Activated T-helper 1 cell treated with anti-CD3 and anti-CD28 coated beads, Interleukin-2, amount 50 U/mL, for 16 hours (primary cell): ENCODE measurements at places on chromosomes 6 and 20.

- DNase-seq, result no peak
Observed at GRCh38 chr20:31641391-31641790, 3.7 kb downstream of the COX4I2 start.

DNA sequence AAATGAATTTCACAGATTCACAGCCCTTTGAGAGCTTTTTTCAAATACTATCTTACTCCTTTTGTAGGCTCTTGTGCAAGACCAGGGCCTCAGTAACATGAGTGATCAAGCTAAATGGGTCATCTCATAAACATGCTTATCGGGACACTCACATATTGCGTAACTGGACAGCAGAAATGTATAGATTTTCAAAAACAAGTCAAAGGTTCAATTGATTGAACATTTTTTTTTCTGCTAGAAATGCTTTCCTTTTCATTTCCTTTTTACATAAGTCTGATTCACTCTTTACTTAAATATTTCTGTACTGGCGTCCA is 8.7 kb upstream of the SALL4 start:
- no peak for DNase-seq

DNA sequence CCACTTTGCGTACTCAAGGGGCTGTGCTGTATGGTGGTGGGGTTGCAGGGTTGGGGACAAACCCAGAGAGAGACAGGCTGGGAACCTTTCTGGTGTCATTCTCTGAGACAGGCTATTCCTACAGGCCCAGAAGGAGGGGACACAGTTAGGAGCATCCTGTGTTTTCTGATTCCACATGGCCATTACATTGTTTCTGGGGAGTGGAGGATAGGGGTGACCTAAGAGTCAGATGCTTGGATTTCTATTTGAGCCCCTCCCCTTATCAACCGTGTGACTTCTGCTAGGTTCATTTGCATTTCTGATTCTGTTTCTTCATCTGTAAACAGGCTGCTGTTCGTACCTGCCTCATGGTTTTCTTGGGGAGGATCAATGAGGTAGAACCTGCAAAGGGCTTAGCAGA is 29.4 kb upstream of the EPB41L1 start:
- DNase-seq, result no peak

- no peak for DNase-seq
Observed at GRCh38 chr6:35178012-35178411, 35.7 kb upstream of the SCUBE3 start.

DNA sequence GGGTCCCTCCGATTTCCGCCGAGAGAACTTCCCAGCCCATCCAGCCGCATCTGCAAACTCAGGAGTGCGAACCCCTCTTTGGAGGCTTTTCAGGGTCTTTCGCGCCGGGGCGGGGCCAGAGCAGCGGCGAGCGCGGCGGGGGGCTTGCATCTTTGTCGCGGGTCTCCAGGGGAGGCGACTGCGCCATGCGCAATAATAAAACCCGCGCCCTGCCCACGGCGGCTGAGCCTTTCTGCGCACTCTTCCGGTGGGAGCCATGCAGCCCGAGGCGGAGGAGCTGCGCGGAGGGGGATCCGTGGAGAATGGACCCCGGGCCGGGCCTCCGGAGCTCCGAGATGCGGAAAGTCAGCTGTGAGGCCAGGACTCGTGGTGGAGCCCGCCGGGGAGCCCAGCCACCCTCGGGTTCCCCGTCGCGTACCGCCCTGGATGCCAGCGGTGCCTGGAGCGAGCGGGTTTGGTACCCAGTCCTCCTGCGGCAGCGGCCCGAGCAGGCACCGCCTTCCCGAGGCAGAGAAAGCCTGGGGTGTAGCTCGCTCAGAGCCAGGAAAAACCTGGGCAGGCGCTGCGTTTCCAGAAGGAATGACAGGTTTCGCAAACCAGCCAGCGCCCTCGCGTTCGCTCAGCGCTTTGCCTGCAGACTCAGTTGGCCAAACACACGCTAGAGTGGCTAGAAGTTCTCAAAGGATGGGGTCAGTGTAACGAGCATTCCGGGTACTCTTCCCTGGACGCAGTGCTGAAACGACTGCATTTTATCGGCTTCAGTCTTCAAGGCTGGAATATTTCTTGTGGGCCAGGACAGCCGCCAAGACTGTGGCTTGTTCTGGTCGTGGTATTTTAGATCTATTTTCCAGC is 1.2 kb downstream of the AKAP12 start:
- DNase-seq, result no peak

- no peak for DNase-seq
Observed at GRCh38 chr20:3935956-3936340, 46.8 kb downstream of the PANK2 start.

DNA sequence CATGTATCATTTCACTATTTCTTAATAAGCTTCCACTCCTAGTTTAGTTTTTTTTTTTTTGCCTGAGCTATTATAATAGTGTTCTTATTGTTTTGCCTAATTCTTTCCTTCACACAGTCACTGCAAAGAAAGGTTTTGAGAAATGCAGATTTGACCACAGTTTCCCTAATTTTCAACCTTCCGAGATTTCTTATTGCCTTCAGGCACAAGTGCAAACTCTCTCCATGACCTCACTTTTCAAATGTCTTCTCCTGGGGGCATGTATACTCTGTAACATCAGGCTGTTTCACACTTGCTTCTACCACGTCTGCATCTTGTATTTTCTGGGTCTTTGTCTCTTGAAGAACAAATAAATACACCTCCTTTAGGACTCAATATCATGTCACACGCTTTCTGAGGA is 339.0 kb upstream of the CITED2 start:
- no peak for DNase-seq

GRCh38 chr20:37413023-37413334 is 67.0 kb downstream of the SRC start:
- no peak for DNase-seq

- DNase-seq, result no peak
Observed at GRCh38 chr6:10395171-10395703, 19.6 kb downstream of the TFAP2A start.

- no peak for DNase-seq
Observed at GRCh38 chr6:159125951-159126352, 43.2 kb upstream of the FNDC1 start.

- DNase-seq, result no peak
Observed at GRCh38 chr6:48904809-48905208, 558.2 kb downstream of the MMUT start.

DNA sequence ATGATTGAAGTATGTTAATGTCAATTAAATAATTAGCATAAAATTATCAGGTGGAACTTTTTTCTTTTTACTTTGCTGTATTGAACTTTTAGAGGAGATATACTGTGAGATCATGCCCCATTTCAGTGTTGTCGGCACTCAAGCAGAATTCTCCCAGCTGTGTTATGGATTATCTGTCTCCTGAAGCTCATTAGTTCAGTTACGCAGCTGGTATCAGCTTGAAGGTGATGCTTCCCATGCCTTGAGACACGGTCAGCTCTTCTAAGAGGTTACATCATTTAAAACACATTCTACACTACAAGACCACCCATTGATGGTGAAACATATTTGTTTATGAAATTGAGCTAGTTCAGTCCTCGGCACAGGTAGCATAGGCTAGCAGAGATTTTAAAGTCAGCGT is 68.9 kb upstream of the PHACTR2 start:
- no peak for DNase-seq

- no peak for DNase-seq
Observed at GRCh38 chr6:43860285-43860684, 90.3 kb downstream of the VEGFA start.

GRCh38 chr6:8844968-8845367 is 409.6 kb upstream of the SLC35B3 start:
- no peak for DNase-seq

- no peak for DNase-seq
Observed at GRCh38 chr6:147023581-147023980, 180.6 kb upstream of the STXBP5 start.

DNA sequence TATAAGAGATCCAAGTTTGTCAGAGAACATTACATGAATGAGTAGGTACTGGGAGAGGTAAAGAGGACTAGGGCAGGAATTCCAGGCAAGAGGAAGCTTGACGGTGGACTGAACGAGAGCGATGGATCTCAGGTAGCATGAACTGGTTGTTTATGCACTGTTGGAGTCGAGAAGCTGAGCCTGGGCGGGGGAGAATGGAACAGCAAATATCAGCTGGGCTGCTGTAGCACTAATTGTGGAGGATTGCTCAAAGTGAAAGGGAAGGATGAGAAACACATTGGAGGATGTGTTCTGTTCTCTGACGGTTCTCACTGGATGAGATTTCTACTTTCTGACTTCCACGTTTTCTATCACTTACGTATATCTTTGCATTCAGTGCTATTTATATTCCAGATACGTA is 164.2 kb downstream of the PHF3 start:
- DNase-seq, result no peak

- no peak for DNase-seq
Observed at GRCh38 chr6:7805078-7805849, 79.4 kb downstream of the BMP6 start.
